ENCODE measurements at places on chromosomes 11 and 22.

- DNase-seq = no peak
- H3K4me3 ChIP-seq = peak overlapping the region; percentile 55
- H3K27me3 ChIP-seq = peaks cover 40% of the 10 kb centered on the region
- no peaks in the 10 kb centered on the region for H3K36me3 ChIP-seq
- H3K27ac ChIP-seq = peak overlapping the region; percentile 81
- peaks cover 36% of the 10 kb centered on the region for H3K4me1 ChIP-seq
Measured at GRCh38 chr11:22666688-22667439, 453 bp downstream of the GAS2 start.

DNA sequence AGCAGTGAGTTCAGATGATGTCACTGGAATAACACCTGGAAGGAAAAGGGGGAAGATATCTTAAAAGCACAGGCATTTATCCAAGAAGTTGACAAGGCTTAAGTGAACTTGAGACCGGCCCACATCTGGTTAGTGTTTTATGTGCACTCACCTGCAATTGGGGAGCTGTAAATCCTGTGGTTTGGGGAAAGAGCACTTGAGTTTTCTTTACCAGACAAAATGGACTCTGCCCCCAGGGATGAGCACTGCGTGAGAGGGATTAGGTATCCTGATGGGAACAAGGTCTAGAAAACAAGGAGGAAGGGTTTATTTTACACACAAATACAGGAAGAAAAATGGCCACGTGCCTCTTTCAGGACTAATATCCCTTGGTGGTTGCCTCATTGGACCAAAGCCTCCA lies 15.2 kb downstream of the E2F8 start:
- H3K4me1 ChIP-seq = no peaks in the 10 kb centered on the region
- no peaks in the 10 kb centered on the region for H3K27me3 ChIP-seq
- DNase-seq = no peak

DNA sequence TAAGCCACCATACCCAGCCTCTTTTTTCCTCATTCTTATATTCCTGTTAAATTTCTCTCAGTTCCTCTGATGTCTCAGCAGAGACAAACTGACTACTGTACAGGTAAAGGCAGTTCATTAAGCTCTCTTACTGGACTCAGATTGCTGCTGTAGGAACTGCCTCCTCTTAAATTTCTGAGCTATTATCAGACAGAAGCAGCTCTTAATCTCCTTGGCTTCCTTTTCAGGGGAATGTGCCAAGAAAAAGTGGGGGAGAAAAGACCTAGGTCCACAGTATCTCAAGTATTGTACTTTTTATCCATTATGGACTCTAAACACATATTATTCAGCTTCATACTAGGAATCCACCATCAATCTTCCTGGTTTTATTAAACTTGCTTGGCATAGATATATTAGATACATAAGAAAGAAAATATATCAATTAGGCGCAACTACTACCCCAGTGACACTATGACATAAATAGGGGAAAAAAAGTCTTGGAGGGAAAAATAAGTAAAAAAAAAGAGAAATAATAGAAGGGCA lies 26.1 kb downstream of the MRTFA start:
- H3K27ac ChIP-seq = no peak overlapping the region
- H3K36me3 ChIP-seq = no peaks in the 10 kb centered on the region
- no peak overlapping the region for H3K4me3 ChIP-seq
- H3K4me1 ChIP-seq = peaks cover 1% of the 10 kb centered on the region
- no peak for DNase-seq
- no peaks in the 10 kb centered on the region for H3K27me3 ChIP-seq

- DNase-seq = no peak
- H3K4me3 ChIP-seq = no peak overlapping the region
- no peak overlapping the region for H3K27ac ChIP-seq
- no peaks in the 10 kb centered on the region for H3K4me1 ChIP-seq
Measured at GRCh38 chr22:27133681-27134314, 476.4 kb downstream of the MIAT start.

GRCh38 chr11:88359541-88359940 lies 22.0 kb upstream of the CTSC start:
- H3K27me3 ChIP-seq = no peaks in the 10 kb centered on the region
- peak overlapping the region; percentile 61 for H3K27ac ChIP-seq
- DNase-seq = peak; percentile 42
- no peak overlapping the region for H3K4me3 ChIP-seq
- peaks cover 48% of the 10 kb centered on the region for H3K4me1 ChIP-seq

Data from DND-41 (cell line).